Stimulated activated naive CD8-positive, alpha-beta T cell treated with anti-CD3 and anti-CD28 coated beads, Interleukin-15, amount 100 ng/mL, for 72 hours (primary cell): ENCODE measurements at places on chromosomes 12 and 14.

DNA sequence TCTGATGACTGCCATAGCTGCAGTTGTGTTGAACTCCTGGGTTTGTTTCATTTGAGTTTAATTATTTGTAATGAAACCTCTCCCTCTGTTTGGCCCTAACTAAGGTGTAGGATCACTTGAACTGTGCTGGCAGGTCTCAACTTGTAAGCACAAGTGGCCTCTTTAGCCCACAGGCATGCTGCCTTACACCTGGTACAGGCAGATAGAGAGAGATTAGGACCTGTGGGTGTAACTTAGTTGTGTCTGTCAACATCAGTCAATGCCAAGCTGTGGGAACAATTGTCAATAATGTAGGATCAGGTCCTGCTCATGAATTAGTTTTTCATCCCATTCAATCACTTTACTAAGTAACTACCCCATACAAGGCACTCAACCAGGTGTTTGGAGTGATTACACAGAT, 263.0 kb upstream of the G2E3 start:
- DNase-seq, result no peak

- no peak for DNase-seq
Observed at GRCh38 chr12:56838621-56839488, 75.7 kb downstream of the HSD17B6 start.

- peak; percentile 65 for DNase-seq
Observed at GRCh38 chr12:75944097-75944904, 87.3 kb downstream of the PHLDA1 start.

DNA sequence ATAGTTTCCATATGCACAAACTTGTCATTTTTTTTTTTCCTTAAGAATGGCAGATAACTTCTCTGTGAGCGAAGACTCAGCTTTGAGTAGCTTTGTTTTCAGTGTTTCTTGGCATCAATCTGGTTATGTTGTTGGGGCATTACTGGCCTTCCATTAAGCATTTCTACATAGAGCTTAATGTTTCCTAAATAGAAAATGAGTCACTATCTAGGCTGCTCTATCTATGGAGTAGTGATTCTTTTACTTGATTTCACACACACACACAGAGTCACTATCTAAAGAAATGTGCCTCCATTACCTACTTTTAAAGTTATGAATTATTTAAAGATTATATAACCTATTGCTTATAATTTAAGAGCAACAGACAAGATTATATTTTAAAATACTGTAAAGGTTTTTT, 53.9 kb downstream of the TMEM260 start:
- no peak for DNase-seq

DNA sequence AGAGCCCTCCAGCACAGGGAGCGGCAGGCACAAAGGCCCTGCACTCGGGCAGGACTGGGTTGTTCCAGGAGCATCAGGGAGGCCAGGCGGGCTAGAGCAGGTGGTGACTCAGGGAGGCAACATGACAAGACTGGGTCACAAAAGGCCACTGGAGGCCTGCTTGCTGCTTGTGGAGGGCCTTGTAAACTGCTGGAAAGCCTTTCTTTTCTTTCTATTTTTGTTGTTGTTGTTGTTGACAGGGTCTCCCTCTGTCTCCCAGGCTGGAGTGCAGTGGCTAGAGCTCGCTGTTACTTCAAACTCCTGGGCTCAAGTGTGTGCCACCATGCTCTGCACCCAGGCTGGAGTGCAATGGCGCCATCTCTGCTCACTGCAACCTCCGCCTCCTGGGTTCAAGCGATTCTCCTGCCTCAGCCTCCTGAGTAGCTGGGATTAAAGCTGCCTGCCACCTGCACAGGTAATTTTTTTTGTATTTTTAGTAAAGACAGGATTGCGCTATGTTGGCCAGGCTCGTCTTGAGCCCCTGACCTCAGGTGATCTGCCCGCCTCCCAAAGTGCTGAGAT, 11.8 kb upstream of the RCOR1 start:
- no peak for DNase-seq

DNA sequence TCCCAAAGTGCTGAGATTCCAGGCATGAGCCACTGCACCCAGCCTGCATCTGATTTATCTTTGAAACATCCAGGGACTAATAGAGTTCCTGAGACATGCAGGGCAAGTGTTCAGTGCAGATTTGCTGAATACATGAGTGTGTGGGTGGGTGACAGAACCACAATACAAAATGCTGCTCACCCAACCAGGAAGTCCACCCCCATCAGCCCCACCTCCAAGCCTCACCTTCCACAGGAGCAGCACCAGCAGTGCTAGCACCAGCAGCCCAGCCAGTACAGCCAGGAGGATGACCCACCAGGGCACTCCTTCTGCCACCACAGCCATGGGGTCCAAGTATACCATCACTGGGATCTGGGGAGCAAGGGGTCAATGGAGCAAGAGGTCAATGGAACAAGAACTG, 20.0 kb downstream of the ITGA7 start:
- peak; percentile 50 for DNase-seq

- no peak for DNase-seq
Observed at GRCh38 chr14:60253649-60254048, 4.6 kb downstream of the PPM1A start.

GRCh38 chr12:54142114-54142475, 46.7 kb downstream of the SMUG1 start:
- no peak for DNase-seq

DNA sequence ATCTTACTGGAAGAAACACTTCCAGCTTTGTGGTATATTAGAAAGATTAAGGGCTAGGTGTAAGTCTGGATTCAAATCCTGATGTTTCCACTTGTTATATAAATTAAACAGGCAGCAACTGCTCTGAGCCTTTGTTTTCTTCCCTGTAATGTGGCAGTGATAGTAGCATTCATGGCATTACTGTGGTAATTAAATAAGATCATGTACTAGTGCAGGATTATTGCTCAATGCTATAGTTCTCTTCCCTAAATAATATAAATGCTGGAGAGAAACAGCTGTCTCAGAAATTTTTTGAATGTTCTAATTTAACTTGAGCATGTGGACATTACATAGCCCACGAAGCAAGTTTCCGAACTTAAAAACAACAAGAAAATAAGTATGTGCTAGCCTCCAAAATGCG, 5.4 kb downstream of the TMEM117 start:
- no peak for DNase-seq

DNA sequence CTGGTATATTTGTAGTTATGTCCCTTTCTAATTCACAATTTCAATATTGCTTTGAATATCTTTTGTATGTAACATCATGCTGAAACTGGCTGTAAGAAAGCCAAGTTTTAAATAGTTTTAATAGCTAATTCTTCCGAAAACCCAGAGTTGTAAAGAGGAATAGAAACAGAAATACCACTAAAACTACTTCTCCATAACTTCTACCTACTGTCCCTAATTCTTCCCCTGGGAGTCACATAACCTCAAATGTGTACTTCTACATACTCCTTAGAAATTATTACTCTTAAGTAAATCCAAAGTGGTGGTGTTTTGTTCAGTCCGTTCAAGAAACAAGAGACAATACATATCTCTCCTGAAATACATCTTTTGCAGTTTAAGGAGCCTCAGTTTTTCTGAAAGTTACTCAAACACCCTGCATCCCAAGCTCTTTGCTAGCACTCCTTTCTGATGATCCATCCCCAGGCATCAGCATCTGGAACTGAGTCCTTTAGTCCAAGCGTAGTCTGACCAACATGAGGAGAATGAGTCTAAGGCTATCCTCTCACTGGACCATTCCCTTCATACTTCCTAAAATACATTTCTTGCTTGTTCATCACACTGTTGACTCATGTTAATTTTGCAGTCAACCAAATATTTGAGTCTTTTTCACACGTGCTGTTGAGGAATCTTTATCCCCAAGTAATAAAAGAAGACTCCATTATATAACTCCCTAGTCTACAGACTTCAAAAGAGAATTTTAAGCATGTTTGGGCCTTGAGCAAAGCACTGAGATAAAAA, 214.3 kb upstream of the NUDT4 start:
- no peak for DNase-seq

GRCh38 chr12:94235848-94236247, 87.5 kb downstream of the PLXNC1 start:
- no peak for DNase-seq
